ENCODE measurements at places on chromosomes 2 and 18. TPM values are rescaled to one million over a fixed set of nuclear protein-coding genes. Genes with fewer than 3 reads are reported as not detected.

- no peak overlapping the region for H3K27ac ChIP-seq
- no peaks in the 10 kb centered on the region for H3K27me3 ChIP-seq
- DNase-seq, result no peak
These were observed 13.3 kb downstream of the TMEM177 start for GRCh38 chr2:119692310-119692709.

DNA sequence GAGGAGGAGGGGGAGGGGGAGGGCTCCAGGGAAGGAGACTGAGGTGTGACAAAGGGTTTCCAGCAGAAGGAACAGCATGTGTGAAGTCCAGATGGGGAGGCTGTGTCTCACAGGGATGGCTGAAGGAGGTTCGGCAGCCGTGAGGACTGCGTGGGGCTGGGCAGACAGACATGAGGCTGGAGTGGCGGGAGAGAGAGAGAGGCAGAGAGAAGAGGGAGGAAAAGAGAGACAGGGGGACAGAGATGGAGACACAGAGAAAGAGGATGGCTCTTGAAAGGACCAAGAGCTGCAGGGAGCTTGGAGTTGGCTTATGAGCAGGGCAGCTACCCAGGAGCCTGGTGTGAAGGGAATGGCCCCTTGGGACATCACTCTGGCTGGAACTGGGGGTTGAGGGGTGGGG is 138.9 kb upstream of the ASB18 start:
- H3K4me1 ChIP-seq, result no peaks in the 10 kb centered on the region
- no peaks in the 10 kb centered on the region for H3K27me3 ChIP-seq
- DNase-seq, result no peak

GRCh38 chr2:120937686-120938044 is 202.0 kb downstream of the GLI2 start:
- no peaks in the 10 kb centered on the region for H3K27me3 ChIP-seq
- DNase-seq, result no peak
- H3K4me3 ChIP-seq, result no peak overlapping the region
- no peaks in the 10 kb centered on the region for H3K36me3 ChIP-seq

GRCh38 chr18:8890957-8891464 is 185.7 kb downstream of the MTCL1 start:
- H3K4me1 ChIP-seq, result no peaks in the 10 kb centered on the region
- H3K36me3 ChIP-seq, result no peaks in the 10 kb centered on the region
- H3K27me3 ChIP-seq, result no peaks in the 10 kb centered on the region
- H3K27ac ChIP-seq, result no peak overlapping the region
- no peak for DNase-seq

DNA sequence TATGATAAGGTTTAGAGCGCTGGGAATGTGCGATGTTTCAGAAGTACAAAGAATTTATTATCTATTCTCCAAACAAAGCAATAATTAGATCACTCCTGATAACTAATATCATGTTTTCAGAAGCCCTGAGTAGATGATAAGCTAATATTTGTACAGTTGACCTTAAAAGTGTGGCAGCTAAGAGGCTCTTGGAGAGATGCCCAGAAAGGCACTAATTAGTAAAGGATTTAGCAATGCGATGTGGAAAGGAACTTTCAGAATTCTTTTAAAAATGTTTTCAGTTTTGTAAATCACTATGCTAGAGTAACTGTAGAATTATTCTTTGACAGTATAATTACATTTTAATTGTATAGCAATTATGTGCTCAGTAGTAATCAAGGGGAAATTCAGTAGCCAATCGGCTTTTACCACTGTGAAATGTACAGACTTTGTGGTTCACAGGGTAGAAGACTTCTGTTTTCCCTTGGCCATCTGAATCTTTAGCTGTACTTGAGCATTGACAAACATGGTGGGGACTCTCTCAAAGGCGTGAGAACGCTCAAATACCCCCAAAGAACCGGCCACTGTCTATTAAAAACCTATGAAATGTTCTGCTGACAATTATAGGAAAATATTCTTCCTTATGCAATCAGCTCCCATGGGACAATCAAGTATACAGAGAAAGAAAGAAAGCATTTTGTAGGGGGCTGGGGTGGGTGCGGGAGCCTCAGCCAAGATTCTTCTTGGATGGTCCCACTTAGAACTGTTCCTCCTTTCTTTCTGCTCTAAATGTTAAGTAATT is 262.8 kb upstream of the AGAP1 start:
- no peak for DNase-seq
- H3K4me3 ChIP-seq, result no peak overlapping the region
- H3K27me3 ChIP-seq, result peaks cover 2% of the 10 kb centered on the region
- no peaks in the 10 kb centered on the region for H3K36me3 ChIP-seq
- no peak overlapping the region for H3K27ac ChIP-seq

DNA sequence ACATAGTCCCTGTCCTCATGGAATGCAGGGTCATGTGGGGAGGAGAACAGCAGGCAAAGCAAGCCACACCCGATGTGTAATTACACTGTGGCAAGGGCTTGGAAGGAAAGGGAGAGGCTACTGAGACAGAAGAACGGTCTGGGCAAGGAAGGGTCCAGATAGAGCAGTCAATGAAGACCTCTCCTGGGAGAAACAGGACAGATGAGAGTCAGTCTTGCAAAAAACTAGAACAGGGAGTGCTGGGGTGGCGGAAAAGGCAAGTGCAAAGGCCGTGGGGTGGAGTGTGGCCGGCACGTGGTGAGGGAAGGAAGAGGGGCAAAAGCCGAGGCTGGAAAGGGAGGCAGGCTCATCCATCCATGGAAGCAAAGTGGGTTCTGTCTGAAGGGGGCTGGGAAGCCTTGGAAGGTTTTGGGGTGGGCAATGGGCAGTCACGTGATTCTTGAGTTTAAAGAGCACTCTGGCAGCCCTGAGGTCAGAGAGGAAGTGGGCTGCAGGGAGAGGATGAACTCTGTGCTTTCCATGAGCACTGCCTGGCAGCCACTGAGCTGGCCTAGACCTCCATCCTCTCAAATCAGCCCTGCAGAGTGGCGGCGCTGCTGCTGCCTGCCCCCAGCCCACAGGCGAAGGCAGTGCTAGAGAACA is 182.2 kb downstream of the INHBB start:
- no peaks in the 10 kb centered on the region for H3K36me3 ChIP-seq
- no peak overlapping the region for H3K4me3 ChIP-seq
- DNase-seq, result no peak
- no peak overlapping the region for H3K27ac ChIP-seq
- H3K4me1 ChIP-seq, result no peaks in the 10 kb centered on the region

DNA sequence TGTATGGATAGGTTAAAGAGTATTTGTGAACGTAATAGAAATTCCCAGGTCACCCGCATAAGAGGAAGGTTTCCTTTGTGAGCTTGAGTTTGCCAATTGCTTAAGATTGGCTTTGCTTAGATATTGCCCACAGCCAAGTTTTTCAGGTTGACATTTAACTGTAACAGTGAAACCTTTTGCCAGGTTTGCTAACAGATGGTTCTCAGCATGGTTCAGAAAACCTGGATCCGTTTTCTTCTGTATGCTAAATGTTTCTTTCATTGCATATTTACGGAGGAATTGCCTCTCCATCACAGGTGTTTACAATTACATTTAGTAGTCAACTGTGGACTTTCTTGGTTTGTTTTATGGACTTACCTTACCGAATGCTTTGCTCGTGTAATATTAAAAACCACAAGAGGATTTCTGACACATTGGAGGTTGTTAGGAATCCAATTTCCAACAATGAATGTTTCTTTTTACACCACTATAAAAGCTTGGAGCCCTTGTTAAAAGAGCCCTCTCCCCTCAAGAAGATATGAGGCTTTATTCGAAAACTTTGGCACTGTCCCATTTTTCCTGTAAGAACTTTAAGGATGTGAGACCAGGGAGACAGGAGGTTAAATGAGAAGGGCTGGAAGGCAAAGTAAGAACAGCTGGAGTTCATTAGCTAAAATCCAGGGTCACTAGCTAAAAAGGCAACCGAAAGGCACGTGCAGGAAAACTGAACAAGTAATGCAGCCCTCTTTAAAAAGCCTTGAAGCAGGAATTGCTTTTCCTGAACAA is 7.8 kb downstream of the CDK15 start:
- peaks cover 4% of the 10 kb centered on the region for H3K27me3 ChIP-seq
- no peaks in the 10 kb centered on the region for H3K36me3 ChIP-seq
- no peak overlapping the region for H3K4me3 ChIP-seq
- no peaks in the 10 kb centered on the region for H3K4me1 ChIP-seq
- no peak overlapping the region for H3K27ac ChIP-seq

GRCh38 chr18:961644-962355 is 57.1 kb downstream of the ADCYAP1 start:
- peaks cover 4% of the 10 kb centered on the region for H3K4me1 ChIP-seq
- no peaks in the 10 kb centered on the region for H3K27me3 ChIP-seq
- H3K27ac ChIP-seq, result no peak overlapping the region
- H3K36me3 ChIP-seq, result no peaks in the 10 kb centered on the region
- DNase-seq, result peak; percentile 26

GRCh38 chr2:187461294-187462261 is 13.5 kb upstream of the CALCRL start:
- H3K27me3 ChIP-seq, result no peaks in the 10 kb centered on the region
- H3K4me1 ChIP-seq, result no peaks in the 10 kb centered on the region
- H3K27ac ChIP-seq, result no peak overlapping the region

GRCh38 chr2:187403568-187404260 is 44.3 kb downstream of the CALCRL start:
- no peak for DNase-seq
- H3K36me3 ChIP-seq, result no peaks in the 10 kb centered on the region
- no peak overlapping the region for H3K27ac ChIP-seq
- no peaks in the 10 kb centered on the region for H3K4me1 ChIP-seq
- no peaks in the 10 kb centered on the region for H3K27me3 ChIP-seq

DNA sequence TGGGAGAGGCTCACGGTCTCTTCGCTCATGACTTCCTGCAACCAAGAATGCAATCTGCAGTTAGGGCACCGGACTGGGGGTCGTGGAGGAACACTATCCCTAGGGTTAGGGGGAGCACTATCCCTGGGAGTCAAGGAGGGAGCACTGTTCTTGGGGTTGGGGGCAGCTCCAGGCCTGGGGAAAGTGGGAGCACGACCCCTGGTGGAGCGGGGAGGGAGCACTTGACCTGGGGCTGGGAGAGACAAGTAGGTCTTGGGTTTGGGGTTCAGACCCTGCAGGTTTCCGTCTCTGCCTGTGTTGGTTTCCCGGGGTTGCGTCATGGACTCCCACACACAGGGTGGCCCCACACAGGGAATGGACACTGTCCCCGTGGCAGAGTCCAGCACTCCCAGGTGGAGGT is 133.6 kb downstream of the TPO start:
- no peak for DNase-seq
- peaks cover 5% of the 10 kb centered on the region for H3K4me1 ChIP-seq
- no peaks in the 10 kb centered on the region for H3K27me3 ChIP-seq
- no peak overlapping the region for H3K4me3 ChIP-seq

DNA sequence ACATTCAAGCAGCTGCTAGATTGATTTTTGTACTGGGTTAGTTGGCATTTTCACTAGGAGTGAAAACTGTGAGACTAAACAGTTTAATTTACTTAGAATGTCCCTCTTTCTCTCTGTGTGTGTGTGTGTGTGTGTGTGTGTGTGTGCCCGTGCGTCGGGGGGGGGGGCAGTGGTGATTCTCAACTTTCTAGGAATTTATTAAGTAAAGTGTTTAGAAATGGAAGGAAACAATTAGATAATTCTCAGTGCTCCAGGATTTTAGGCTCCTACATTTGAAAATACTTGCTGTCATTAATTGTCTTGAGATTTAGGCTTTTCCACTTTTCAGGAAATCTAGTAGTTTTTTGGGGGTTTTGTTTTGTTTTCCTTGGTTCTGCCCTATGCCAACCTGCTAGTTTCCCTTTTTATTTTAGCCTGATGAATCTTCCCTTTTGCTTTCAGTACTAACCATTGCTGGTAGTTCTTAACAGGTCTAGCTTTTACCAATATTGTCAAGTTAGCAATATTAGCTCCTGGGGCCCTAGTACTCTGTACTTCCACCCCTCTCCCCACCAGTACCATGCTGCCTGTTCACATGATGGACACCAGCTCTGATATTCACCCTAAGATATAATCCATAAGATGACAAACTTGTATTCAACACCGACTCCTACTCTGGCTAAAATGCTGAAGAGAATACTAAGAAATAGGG is 4.9 kb downstream of the EPAS1 start:
- no peak overlapping the region for H3K27ac ChIP-seq
- no peak for DNase-seq
- peaks cover 41% of the 10 kb centered on the region for H3K4me1 ChIP-seq
- H3K4me3 ChIP-seq, result no peak overlapping the region

The BCL11A gene
- 2.0 TPM for total RNA-seq

The SPATS2L gene
- 19.2 TPM for total RNA-seq

The LYPD6 gene
- total RNA-seq, result not detected

The IER3IP1 gene
- total RNA-seq, result 5.3 TPM

The HTR2B gene
- total RNA-seq, result 0.17 TPM

The LDLRAD4 gene
- 207 TPM for total RNA-seq

The ST6GAL2 gene
- 0.74 TPM for total RNA-seq

The CYP1B1 gene
- not detected for total RNA-seq

The LONRF2 gene
- total RNA-seq, result 0.42 TPM

Measured in CD4-positive, CD25-positive, alpha-beta regulatory T cell (primary cell).